Activated CD4-positive, alpha-beta T cell treated with anti-CD3 and anti-CD28 coated beads, Interleukin-2, amount 10 ng/mL, durations not matched to agents 24 days and 14 days (primary cell): ENCODE measurements at places on chromosomes 5 and 9. TPM values are rescaled to one million over a fixed set of nuclear protein-coding genes. Genes with fewer than 3 reads are reported as not detected.

Gene ADAMTSL2
- not detected in 2 replicates for total RNA-seq

Gene PCDHA1
- total RNA-seq = not detected in 2 replicates

Gene IFNA21
- not detected in 2 replicates for total RNA-seq

Gene PCDHB5
- total RNA-seq = not detected in 2 replicates

Gene TRAF1
- total RNA-seq = 164 and 166 TPM in 2 replicates

Gene MTMR12
- 26.5 and 29.8 TPM in 2 replicates for total RNA-seq

Gene LOX
- 0.05 TPM in 1 of 2 replicates, not detected in the other for total RNA-seq

Gene JAKMIP2
- 1.2 and 1.6 TPM in 2 replicates for total RNA-seq

Gene GHR
- not detected in 2 replicates for total RNA-seq

Gene PCDHGB2
- total RNA-seq = 0.63 and 0.97 TPM in 2 replicates

Gene FGF10
- not detected in 2 replicates for total RNA-seq

Gene SHC3
- not detected in 2 replicates for total RNA-seq

Gene GPX8
- not detected in 2 replicates for total RNA-seq

Gene ENC1
- total RNA-seq = 1.2 and 2.0 TPM in 2 replicates

Gene GARIN3
- 0.19 and 0.36 TPM in 2 replicates for total RNA-seq

Gene FGF18
- 0.17 and 0.33 TPM in 2 replicates for total RNA-seq

Gene LURAP1L
- not detected in 2 replicates for total RNA-seq

Gene SLC36A3
- total RNA-seq = not detected in 2 replicates

Gene ZDHHC11
- 13.6 and 14.3 TPM in 2 replicates for total RNA-seq

Gene ENHO
- total RNA-seq = not detected in 2 replicates
